ENCODE measurements at places on chromosomes 3 and 15.

GRCh38 chr15:38299216-38299615 lies 46.6 kb downstream of the SPRED1 start:
- DNase-seq = no peak

- DNase-seq = no peak
Measured at GRCh38 chr3:134427400-134428111, 53.3 kb upstream of the AMOTL2 start.

GRCh38 chr3:69504232-69504631 lies 118.3 kb upstream of the FRMD4B start:
- DNase-seq = no peak

GRCh38 chr3:69085833-69086722 lies 1.3 kb downstream of the ARL6IP5 start:
- DNase-seq = peak; percentile 71

- DNase-seq = no peak
Measured at GRCh38 chr3:79314962-79315361, 452.8 kb downstream of the ROBO1 start.

DNA sequence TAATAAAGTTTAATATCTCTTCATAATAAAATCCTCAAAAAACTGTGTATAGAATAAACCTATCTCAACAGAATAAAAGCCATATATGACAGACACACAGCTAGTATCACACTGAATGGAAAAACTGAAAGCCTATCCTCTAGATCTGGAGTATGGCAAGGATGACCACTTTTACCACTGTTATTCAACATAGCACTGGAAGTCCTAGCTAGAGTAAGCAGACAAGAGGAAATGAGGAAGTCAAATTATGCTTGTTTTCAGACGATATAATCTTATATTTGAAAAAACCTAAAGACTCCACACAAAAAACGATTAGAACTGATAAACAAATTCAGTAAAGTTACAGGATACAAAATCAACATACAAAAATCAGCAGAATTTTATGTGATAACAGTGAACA lies 57.4 kb upstream of the DIPK2A start:
- no peak for DNase-seq

- DNase-seq = no peak
Measured at GRCh38 chr15:41116962-41117252, 827 bp upstream of the INO80 start.

DNA sequence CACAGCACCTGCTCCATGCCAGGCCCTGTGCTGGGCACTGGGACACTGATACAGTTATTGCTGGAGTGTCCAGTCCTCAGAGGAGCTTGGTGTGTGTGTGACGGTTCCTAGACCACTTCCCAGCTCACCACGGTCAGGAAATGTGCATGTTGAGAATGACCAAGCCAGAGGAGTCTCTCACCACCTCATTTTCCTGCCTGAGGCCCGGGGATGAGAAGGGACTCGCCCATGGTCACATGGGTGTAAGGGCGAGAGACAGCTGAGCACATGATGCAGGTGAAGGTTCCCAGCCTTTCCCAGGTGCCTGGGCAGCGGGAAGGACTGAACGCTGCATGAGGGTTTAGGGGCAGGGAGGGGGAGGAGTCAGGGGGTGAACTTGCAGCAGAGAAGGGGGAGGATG lies 180.9 kb upstream of the TLE3 start:
- no peak for DNase-seq

- DNase-seq = no peak
Measured at GRCh38 chr15:74626752-74627692, 11.4 kb downstream of the CLK3 start.

- DNase-seq = no peak
Measured at GRCh38 chr3:72306800-72307341, 521.9 kb upstream of the PROK2 start.

- peak; percentile 31 for DNase-seq
Measured at GRCh38 chr3:10344147-10344943, 23.4 kb upstream of the SEC13 start.

DNA sequence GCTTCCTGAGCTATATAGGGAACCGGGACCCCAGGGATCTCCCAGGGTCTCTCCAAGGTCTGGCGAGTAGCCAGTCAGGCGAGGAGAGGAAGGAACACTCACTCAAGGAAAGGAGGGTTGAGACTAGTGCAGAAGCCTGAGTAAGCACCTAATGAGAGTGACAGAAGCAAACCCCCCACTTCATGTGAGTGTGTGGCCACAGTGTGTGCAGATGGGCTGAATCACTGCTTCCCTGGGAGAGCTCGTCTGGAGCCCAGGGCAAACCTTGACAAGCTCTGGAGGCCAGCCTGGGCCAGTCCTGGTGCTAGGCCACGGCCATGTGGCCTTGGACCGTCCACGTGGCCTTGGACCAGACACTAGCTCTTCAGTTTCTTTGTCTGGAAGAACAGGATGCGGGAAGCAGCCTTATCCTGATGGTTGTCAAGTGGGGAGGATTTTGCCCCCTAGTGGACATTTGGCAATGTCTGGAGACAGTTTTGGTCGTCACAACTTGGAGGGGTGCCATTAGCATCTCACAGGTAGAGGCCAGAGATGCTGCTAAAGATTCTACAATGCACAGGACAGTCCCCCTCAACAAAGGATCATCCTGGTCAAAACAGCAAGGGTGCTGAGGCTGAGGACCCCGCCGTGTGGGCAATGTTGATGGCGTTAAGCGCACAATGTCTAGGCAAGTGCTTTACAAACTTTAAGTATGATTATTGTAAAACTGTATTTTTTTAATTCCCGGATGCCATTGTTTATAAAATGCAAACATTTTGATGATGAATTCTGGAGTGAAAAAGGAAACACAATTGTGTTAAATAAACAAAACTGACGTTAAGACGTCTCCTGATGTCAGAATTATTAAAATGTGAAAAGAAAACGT lies 34.8 kb upstream of the CTSH start:
- DNase-seq = no peak

DNA sequence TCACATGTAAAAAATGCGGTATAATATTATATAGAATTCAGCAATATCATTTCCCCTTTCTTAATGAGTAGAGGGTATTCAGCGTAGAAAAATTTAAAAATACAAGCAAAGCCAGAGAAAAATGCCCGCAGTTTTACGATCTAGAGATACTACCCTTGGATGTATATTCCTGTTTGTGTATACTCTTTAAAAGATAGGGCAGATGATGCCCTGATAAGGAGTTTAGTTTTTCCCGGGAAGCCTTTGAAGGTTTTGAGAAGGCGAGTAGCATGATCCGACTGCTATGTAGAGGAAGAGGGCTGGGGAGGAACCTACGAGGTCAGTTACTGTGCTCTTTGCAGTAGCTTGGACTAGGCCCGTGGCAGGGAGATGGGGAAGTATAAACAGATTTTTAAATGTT lies 1.2 kb downstream of the YEATS2 start:
- no peak for DNase-seq

GRCh38 chr3:11001020-11001657 lies 8.6 kb downstream of the SLC6A1 start:
- no peak for DNase-seq

GRCh38 chr3:94573337-94573736 lies 510.5 kb downstream of the NSUN3 start:
- no peak for DNase-seq

Measured in stimulated activated CD4-positive, alpha-beta T cell treated with anti-CD3 and anti-CD28 coated beads, Interleukin-4, amount 100 ng/mL, for 4 hours (primary cell).